ENCODE measurements at places on chromosomes 16 and 17.

DNA sequence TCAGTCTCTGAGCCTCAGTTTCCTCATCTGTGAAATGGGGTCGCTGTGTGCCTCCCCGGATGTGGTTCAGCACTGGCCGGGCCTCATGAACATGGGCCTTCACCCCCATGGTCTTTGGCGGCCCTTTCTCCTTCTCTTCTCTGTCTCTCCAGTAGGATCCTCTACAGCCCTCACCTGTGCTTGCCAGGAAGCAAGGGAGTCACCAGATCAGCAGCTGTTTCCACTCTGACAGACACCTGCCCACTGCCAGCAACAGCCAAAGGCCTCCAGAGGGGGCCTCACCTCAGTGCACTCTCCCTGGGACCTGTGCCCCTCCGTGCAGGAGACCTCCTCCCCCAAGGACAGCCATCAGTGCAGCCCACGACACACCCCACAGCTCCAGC is 89.4 kb downstream of the C16orf78 start:
- DNase-seq: no peak

DNA sequence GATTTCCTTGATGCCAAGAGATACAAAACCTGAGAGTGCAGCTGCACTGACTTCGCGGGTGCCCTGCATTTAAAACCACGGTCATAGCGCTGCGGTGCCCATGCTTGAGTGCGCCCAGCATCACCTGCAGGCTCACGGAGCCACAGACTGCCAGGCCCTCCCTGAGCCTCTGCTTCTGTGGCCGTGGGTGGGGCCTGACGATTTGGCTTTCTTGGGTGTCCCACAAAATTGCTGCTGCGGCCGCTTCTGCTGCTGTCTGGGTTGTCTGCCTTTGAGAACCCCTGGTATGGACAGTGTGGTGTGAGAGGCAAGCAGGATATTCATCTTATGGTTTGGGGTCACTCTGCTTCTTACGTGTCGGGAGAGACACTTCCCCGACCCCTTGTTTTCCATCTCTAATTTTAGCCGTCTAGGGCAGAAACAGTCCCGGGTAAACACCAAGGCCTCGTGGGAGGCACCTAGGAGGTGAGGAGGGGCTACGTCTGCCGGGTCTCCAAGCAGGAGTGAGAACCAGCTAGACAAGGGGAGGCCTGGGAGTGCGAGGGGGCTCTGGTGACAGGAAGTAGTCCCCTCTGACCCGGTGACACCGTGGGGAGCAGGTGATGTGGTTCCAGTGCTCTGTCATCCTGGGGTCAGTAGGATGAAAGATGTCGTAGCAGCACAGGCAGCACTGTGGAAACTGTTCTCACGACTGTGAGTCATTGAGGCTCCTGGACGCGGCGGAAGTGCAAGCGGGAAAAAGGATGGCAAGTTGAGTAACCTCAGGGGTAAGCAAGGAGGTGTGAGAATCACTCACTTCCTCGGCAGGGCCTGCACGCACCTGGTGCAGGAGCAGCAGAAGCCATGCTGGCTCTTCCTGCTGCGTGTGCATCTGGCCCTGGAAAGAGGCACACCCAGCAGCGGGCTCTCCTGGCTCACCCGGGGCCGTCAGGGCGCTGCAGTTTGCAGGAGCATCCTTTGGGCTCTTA is 176.3 kb downstream of the RPTOR start:
- DNase-seq: peak; percentile 35

DNA sequence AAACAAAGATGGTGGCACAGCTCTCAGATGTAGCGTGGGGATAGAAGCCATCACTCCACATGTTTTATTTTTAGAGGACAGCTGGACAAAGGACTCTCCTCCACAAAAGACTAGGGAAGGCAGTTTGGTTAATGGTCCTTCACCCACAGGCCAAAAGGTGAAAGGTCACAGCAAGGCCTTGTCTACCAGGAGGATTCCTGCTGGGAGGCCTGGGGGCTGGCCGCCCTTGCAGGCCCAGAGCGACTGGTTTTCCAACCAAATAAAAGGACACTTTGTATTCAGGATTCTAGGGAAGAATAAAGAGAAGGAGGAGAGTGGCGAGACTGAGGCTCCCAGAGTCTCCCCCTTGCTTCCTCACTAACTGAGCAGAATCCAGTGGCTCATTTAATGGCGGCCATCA is 94.3 kb downstream of the AXIN2 start:
- no peak for DNase-seq

- DNase-seq: no peak
These were observed 1503.7 kb downstream of the CDH11 start for GRCh38 chr16:63617990-63618763.

- DNase-seq: no peak
These were observed 22.7 kb downstream of the ZNF652 start for GRCh38 chr17:49339354-49339753.

- no peak for DNase-seq
These were observed 3.4 kb downstream of the NARF start for GRCh38 chr17:82461827-82462524.

DNA sequence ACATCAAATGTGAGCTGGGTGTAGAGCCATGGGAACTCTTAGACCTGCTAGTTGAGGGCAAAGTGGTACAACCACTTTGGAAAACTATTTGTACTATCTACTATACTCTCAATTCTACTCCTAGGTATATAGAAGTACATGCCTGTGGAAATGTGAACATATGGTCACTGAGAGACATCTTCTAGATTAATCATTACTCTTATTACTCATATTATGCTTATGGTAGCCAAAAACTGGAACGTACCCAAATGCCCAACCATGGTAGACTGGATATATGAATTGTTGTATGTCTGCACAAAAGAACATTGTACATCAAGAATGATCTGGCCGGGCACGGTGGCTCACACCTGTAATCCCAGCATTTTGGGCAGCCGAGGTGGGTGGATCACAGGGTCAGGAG is 2.7 kb downstream of the WDR45B start:
- DNase-seq: no peak

GRCh38 chr17:79850571-79851460 is 11.6 kb upstream of the CBX4 start:
- DNase-seq: no peak

DNA sequence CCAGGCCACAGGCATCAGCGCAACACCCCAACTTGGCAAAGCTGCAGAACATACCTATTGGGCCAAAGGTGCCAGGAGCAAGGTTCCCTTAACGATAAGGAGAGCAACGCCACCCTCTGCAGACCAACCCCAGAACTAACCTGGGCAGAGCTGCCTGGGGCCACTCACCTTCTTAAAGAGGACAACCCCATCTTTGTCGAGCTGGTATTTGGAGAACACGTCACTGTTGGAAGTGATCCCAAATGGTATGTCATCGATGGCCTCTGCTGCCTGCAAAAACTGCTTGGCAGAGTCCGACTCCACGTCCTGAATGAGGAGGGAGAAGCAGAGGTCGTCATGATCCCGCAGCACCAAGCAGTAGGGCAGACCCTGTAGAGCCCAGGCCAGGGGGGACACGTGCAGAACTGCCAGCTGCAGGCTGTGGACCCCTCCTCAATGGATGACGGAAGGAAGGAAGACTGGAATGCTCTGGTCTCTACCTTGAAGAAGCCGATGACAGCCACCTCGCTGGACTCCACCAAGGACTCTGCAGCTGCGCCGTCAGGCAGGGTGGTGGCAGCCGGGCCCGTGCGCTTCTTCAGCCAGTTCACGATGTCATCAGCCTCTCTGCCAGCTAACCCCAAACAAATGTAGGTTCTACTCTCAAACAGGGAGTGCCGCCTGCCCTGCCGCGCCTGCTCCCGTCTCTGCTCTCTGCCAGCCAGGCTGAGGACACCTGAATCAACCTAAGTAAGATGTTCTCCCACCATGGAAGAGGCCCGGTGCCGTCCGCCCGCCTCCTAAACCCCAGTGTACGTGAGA is 5.2 kb downstream of the P4HB start:
- no peak for DNase-seq

DNA sequence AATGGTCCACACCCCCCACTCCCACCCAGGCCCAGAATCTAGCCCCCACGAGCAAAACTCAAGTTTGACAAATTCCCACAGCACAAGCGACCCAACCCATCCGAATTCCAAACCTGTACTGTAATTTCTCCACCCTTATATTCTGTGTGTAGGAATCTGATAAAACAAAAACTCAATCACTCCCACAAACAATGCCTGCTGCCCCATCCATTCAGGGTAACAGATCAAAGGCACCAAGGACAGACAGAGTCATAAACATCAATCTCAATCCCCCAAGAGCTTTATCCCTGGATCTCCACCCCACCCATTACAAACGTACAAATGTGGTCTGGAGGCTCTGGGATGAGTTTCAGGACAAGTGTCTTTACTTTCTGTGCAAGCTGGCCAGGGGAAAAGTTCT is 157.8 kb downstream of the AXIN2 start:
- no peak for DNase-seq

- DNase-seq: no peak
These were observed 10.3 kb upstream of the TVP23A start for GRCh38 chr16:10828851-10829366.

DNA sequence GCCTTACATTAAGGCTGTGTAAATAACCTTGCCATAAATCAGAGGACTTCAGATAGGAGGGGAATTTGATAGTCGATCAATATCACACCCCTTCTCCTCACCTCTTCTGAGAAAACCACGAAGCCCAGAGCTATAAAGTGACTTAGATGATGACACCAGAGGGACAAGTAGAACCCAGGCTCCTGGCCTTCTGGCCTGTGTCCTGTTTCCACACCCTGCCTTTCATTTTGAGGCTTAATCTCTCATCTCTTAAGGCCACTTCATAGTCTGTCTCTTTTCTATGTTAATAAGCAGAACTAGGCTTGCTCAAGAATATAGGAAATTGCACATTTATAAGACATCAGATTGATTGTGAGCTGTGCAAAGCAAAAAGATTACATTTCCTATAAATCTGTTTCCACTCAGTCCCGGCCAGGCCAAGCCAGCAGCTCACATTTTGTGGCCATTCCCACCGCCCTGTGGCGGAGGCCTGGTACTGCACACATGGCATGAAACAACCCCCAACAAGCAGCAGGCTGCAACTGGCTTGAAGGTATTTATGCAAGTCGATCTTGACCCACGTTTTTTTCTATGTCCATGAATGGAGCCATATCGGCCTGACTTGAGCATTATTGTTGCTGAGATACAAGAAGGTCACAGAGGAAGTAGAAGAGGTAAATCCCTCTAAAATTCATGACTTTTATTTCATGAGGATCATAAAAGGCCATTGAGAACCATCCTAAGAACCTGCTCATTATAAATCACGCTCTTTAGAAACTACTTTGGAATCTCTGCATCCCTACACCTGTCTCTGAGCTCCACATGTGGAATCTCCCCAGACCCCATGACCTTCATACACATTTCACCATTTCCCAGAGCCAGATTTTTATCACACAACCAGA is 93.7 kb downstream of the PMP22 start:
- peak; percentile 8 for DNase-seq

DNA sequence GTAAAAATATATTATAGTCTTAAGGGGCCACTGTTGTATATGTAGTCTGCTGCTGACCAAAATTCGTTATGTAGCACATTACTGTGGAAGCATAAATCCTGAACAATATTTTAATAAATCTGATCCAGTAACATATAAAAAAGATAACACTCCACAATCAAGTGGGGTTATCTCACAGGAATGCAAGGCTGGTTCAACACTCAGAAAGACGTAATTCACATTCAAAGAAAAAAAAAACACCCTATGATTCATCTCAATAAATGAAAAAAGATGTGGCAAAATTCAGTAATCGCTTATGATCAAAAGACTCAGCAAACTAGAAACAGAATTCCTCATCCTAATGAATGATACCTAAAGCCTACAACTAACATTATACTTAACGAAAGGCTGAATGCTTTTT is 47.8 kb downstream of the CREBBP start:
- DNase-seq: no peak

GRCh38 chr16:51540259-51540658 is 389.2 kb upstream of the SALL1 start:
- no peak for DNase-seq

DNA sequence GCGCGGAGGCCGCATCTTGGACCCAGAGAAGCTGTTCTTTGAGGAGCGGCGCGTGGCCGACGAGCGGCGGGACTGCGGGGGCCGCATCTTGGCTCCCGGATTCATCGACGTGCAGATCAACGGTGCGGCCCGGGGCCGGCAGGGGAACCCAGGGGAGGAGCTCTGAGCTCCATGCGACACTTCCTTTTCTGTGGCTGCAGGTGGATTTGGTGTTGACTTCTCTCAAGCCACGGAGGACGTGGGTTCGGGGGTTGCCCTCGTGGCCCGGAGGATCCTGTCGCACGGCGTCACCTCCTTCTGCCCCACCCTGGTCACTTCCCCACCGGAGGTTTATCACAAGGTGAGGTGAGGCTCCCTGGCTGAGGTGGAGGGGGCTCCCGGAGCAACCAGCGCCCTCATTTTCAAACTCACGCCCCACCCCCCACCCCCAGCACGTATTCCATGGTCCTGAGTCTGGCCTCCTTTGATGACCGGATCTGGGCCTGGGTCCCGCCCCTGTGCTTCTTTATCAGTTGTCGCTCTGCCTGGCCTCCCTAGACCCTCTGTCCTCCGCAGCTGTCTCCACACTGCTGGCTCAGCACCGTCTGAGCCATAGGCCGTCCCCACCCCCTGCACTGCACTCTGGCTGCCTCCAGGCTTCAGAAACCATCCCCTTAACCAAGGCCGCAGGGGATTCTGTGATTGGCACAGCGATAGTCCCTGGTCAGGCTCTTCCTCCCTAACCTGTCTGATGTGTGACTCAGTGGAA is 787 bp downstream of the AMDHD2 start:
- no peak for DNase-seq

DNA sequence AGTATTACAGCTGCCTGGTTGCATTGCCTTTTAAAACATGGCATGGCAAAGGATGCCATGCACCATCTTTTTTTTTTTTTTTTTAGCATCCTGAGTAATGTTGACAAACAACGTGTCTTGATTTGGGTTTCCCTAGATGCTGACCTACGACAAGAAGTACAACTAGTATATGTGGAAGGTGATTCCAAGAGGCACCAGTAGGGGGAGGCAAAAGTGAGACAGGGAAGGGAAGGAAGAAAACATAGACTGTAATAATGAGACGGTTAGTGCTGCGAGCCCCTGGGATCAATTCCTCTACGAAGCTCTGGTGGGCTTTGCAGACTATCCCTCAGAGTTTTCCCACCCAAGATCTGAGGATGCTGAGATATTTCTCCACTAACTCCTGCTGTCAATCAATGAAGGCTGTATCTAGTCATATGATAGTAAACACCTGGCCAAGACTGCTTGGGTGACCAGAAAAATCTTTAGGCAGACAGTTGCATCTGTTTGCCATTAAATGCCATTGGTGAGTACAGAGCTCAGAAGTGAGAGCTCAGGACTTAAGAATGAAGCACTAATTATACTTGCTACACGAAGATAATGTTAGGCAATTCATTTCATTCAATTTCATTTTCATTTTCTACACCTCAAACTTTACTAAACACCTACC is 458.6 kb upstream of the GOT2 start:
- no peak for DNase-seq

- DNase-seq: no peak
These were observed 25.6 kb upstream of the CACNG1 start for GRCh38 chr17:67018471-67019434.
